8988T (cell line): ENCODE measurements at places on chromosomes 4 and X.
A peak's percentile ranks its signal among the peaks of the same experiment; 100 is the strongest.

- DNase-seq = no peak
Measured at GRCh38 chr4:139785356-139785755, 119.7 kb downstream of the MGST2 start.

- no peak for DNase-seq
Measured at GRCh38 chr4:156764846-156765245, 206.8 kb downstream of the PDGFC start.

- DNase-seq = no peak
Measured at GRCh38 chrX:12269484-12269883, 131.2 kb downstream of the FRMPD4 start.

DNA sequence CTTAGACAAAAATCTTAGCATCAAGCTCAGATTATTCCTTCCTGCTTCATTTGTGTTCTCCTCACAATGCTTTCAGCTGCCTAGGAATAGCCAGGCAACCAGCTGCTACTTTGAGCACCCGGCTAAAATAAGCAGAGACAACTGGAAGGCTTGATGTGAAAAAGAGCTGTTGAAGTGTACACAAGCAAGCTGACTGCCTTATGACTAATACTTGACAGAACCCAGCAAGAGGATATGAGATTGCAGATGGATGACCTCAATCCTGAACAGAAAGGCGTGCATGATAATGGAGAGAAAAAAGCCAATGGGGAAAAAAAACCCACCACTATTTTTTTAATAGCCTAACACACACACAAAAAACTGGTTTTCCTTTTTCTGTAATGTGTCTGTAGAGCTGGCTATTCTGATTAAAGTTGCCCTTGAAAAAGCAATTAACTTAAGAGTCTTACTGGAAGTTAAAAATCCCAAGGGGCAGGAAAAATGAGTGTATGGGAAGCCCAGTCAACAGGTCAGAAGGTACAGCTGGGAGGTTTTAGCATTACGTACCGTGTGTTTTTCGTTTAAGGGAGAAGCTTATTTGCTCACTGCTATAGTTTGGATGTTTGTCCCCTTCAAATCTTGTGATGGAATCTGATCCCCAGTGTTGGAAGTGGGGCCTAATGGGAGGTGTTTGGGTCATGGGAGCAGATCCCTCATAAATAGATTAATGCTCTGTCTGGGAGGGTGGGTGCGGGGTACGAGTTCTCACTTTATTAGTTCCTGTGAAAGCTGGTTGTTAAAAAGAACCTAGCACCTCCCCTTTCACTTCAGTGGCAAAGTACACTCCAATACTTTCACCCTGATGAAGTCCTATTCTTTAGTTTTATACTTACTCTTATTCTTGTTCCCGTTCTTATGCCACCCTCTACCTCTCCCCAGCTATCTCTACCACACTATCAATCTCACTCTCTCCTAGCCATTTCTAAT, 37.1 kb upstream of the HERC6 start:
- DNase-seq = no peak

- no peak for DNase-seq
Measured at GRCh38 chrX:9221781-9222180, 187.9 kb upstream of the FAM9B start.

DNA sequence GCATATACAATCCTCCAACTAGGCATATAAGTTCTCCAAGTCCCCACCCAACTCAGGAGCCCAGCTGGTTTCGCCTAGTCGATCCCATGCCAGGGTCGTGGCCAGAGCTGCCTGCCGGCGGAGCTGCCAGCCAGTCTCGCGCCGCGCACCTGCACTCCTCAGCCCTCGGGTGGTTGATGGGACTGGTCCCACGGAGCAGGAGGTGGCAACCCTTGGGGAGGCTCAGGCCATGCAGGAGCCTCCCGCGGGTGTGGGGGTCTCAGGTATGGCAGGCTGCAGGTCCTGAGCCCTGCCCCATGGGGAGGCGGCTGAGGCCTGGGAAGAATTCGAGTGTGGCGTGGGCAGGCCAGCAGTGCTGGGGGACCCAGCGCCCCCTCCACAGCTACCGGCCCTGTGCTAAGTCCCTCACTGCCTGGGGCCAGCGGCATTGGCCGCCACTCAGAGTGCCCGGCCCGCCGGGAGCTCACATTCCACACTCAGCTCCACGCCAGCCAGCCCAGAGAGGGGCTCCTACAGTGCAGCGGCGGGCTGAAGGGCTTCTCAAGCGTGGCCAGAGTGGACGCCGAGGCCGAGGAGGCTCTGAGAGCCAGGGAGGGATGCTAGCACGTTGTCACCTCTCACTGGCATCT, 1086.4 kb upstream of the PCDH10 start:
- no peak for DNase-seq

DNA sequence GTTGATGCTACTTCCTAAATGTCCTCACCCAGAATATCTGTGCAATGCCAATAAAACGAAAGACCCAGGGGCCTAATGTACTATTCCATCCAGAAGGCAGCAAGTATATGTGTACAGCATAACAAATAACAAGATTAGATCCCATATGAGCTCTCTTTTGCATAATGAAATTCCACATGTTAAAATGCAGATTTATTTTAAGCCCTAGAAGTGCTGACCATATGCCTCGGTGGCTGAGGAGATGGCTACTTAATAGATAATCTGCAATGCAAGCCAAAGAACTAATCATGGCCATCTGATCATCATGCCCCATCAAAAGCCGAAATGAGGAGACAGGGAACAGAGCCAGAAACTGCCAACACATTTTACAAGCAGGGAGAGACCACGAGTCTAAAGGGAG, 293.5 kb downstream of the KCNIP4 start:
- no peak for DNase-seq

DNA sequence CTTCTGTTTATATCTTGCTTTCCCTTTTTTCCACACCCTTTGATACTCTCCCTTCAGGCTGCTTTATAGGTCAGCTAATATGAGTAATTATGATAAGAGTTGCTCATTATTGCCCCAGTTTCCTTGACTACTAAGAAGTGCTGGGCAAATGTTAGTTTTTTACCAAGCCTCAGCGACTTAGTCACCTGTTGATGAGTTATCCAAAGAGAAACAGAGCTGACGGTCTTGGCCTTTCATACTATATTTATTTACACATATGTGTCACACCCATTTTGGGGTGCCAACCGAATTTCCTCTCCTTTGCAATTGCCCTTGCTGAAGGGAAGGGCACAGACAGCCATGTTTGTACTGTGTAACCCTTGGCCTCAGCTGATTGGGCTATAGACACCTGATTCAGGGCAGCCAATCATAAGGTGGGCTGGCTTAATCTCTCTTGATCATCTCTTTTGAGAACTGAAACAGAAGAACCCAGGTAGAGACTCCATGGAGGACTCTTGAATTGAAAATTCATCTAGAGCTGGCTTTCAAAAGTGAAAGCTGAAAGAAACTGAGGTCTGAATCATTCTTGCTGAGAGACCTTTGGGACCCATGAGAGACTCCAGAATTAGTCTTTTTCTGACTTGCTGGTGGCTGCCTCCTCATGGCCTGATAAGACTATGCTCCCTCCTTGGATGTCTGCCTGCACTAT, 111.7 kb upstream of the RPS6KA3 start:
- DNase-seq = no peak

- DNase-seq = no peak
Measured at GRCh38 chr4:81505004-81505598, 33.4 kb upstream of the RASGEF1B start.

GRCh38 chr4:167088115-167088514, 146.2 kb downstream of the SPOCK3 start:
- no peak for DNase-seq

GRCh38 chr4:105356194-105356593, 117.7 kb downstream of the PPA2 start:
- no peak for DNase-seq

- DNase-seq = no peak
Measured at GRCh38 chrX:145552643-145553042, 265.0 kb upstream of the SLITRK2 start.

GRCh38 chrX:19579485-19579884, 64.2 kb upstream of the MAP3K15 start:
- DNase-seq = no peak

GRCh38 chrX:44874420-44875184, 1.6 kb downstream of the KDM6A start:
- peak; percentile 51 for DNase-seq

GRCh38 chrX:150377005-150377404, 13.9 kb downstream of the MAMLD1 start:
- no peak for DNase-seq

GRCh38 chrX:124476562-124476961, 130.2 kb downstream of the SH2D1A start:
- DNase-seq = no peak

DNA sequence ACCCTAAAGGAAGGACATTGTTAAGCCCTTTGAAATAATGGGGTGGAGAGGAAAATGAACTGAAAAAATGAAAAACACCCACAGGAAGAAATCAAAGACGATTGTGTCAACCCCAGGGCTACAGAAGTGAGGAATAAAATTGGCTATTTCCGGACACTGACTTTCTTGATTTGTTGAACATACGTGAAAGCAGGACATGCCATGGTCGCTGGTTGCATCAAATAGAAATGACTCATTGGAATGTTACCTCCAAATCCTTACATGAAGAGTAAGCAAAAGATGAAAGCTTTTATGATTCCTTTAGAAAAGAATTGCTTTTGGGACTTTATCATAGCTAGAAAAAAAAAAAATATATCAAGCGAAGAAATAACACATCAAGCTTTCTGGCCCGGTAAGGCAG, 75.3 kb downstream of the DCUN1D4 start:
- DNase-seq = no peak

DNA sequence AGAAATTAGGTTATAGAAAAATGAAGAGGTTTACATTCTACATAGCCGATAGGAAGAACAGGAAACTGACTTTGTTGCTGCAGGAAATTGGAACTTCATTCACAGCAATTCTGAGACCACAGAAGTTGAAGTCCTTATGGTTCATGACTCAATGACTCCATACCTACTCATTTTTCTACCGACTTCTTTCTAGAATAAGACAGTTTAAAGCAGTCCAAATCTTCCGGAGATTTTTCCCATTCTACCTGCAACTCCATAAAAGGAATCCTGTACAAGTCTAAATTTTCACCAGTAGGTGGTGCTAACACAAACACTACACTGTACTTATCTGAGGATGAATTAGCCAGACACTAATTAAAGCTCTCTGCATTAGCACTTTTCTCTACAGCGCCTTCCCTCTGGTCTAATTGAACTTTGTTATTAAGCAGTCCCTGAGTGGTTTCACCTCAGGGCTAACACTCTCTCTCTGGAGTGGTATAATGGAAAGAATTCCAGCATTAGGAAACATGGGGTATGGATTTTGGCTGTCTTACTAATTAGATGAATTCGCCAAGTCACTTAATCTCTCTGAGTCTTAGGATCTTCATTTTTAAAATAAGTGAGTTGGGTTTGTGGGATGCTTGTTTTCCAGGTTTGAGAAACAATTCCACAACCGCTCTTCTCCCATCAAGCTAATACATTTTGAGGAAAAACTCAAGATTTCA, 167.9 kb downstream of the SMIM20 start:
- DNase-seq = no peak

DNA sequence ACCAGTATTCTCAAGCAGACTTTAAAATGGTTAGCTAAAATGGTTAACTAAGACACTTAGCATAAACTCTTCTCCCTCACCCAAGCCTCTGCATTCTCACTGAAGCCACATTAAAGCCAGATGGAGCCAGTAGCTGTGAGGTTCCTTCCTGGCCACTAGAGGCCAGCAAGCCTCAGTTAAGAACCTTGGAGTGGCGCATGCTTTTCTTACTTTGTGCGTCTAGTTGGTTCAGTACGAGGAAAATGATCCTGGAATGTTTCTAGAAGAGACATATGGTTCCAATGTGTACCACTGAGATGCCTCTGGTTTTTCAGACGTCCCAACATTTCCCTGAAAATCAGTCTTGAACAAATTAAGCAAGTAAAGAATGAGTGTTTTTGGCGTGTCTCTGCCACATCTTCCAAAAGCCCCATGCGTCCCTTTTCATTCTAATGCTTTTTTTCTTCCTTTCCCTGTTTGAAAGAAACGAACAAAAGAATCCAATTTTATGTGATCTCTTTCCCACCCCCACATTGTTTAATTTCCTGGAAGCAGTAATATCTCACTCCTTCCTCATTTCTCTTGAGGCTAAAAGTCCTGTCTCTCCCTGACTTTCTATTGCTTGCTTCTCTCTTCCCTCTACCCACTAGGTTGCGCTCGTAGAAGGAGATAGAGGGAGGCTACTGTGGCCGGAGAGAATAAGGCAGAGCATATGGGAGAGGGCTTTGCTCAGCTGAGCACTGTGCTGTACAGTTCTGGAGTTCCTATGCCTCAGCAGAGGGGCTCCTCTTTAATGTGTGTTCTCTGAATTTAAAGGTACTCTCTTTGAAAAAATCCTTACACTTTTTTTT, 82.9 kb upstream of the TAB3 start:
- DNase-seq = peak; percentile 21

DNA sequence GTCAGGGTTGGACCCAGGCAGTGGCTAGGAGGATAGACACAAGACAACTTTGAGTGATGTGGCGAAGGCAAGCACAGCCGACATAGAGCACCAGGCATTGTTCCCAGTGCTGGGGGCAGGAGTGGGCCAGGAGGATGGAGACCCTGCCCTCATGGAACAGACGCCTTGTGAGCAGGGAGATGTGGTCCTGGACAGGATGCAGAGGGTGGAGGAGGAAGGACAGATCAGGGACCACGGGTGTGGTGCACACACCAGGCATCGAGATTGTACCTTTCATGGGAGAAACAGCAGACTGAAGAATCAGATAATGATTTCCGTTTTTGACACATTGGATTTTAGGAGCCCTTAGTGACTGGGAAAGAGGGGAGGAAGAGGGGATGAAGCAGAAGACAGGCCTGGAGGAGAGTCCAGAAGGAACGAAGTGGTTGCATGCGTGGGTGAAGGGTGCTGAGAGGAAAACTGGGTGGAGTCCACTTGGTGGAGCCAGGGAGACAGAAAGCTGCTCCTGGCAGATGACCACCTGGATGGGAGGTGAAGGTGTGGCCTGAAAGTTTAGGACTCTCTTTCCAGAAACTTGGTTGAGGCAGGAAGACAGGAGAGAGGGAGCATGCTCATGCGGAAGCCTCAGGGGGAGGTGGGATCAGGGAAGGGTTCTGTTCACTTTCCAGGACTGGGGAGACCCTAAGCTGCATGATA, 27.9 kb upstream of the MAP3K15 start:
- no peak for DNase-seq

- no peak for DNase-seq
Measured at GRCh38 chr4:87886083-87886482, 53.3 kb downstream of the MEPE start.

DNA sequence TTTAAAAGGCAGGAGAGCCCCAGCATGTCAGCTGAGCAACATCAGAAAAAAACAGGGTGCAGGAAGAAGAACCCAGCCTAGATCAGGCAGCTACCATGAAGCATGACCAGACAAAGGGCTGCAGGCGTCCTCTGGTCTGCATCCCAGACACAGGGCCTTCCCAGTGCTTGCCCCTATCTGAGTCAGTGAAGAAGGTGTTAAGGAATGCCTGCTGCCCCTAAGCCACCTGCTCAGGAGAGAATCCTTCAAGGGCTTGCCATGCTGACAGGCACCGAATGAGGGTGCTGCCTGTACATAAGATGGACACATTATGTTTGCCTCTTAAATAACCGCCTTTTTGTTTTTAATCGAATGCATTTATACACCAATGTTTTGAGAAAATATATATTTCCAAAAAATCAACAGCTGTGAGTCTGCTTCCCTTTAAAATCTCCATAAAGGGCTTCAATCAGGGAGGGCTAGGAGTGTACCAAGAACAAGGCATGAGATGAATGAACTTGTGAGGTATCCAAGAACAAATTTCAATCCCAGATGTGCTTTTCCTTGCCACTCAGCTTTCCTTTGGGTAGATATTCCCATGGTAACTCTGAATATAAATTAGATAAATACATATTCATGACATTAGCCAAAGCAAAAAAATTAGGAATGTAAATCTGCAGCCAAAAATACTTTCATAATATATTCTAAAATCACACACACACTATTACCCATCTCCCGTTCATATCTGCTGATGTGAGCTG, 85.1 kb downstream of the SLC9A7 start:
- DNase-seq = no peak
